ENCODE measurements at places on chromosomes 2 and 18. TPM values are rescaled to one million over a fixed set of nuclear protein-coding genes. Genes with fewer than 3 reads are reported as not detected.

GRCh38 chr2:214489702-214490101 is 78.8 kb downstream of the VWC2L start:
- no peak for DNase-seq
- H3K4me1 ChIP-seq, result no peaks in the 10 kb centered on the region
- H3K27ac ChIP-seq, result no peak overlapping the region
- no peaks in the 10 kb centered on the region for H3K27me3 ChIP-seq
- no peak overlapping the region for H3K4me3 ChIP-seq
- no peaks in the 10 kb centered on the region for H3K36me3 ChIP-seq

- peak; percentile 39 for DNase-seq
- no peak overlapping the region for H3K27ac ChIP-seq
- no peak overlapping the region for H3K4me3 ChIP-seq
Observed at GRCh38 chr2:10169581-10169980, 47.0 kb downstream of the RRM2 start.

DNA sequence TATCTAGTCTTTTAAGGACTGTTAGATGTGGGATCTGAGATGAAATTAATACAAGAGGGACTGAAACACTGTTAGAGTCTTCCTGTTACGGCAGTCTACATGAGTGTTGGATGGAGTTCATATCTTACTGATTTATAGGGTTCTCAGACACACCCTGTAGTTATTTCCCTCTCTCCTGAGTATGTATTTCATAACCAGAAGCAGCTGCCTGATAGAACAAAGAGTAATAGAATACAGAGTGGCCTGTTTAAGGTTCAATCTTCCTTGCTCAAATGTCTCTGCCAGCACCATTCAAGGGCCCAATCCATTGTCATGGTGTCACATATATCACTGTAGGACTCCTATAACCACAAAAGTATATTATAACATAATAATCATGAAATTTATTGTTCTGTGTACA is 1229.1 kb upstream of the ACVR2A start:
- H3K4me3 ChIP-seq, result no peak overlapping the region
- no peaks in the 10 kb centered on the region for H3K36me3 ChIP-seq
- H3K4me1 ChIP-seq, result no peaks in the 10 kb centered on the region

EGR4 gene
- total RNA-seq, result not detected

DNA sequence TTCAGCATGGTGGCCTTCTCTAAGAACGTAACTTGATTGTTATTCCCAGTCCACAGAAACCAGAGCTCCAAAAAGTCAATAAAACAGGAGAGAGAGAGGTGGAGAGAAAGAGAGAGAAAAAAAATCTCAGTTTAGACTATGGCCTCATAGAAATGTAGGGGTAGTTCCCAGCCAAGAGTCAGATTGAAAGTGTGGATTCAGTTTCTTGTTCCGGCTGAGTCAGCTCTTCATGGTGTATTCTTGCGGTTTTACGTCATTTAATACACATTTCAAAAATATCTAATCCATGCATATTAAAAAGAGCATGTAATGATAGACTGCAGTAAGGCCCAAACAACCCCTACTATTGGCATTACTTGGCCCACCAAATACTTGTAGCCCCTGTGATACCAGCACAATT is 303.9 kb downstream of the ETAA1 start:
- no peak overlapping the region for H3K27ac ChIP-seq
- no peaks in the 10 kb centered on the region for H3K27me3 ChIP-seq
- DNase-seq, result no peak
- H3K36me3 ChIP-seq, result no peaks in the 10 kb centered on the region

DNA sequence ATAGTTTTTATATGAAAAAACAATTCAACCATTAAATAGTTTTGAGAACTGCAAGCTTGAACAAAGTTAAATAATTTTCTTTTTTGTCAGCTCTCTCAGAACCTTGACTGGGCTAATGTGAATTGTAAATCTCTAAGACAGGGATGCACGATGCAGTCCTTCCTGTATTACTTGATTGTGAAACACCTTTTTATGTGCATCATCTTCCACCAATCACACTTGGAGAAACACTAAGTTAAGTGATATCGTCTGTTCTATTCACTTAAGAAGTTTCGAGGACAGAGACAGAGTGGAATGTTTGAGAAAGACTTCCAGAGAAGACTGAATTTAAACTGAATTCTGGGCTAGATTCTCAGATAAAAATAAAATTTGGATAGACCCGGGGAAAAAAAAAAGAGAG is 238.2 kb downstream of the MREG start:
- no peaks in the 10 kb centered on the region for H3K27me3 ChIP-seq
- no peak overlapping the region for H3K4me3 ChIP-seq
- DNase-seq, result no peak

DNA sequence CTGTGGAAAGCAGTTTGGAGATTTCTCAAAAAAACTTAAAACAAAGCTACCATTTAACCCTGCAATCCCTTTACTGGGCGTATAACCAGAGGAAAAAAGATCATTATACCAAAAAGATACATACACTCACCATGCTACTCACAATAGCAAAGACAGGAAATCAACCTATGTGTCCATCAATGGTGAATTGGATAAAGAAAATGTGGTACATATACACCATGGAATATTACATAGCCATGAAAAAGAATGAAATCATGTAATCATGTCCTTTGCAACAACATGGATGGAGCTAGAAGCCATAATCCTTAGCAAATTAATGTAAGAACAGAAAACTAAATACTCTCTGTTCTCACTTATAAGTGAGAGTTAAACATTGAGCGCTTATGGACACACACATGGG is 18.6 kb downstream of the ABCA12 start:
- no peak overlapping the region for H3K4me3 ChIP-seq
- no peak for DNase-seq
- no peak overlapping the region for H3K27ac ChIP-seq
- H3K36me3 ChIP-seq, result no peaks in the 10 kb centered on the region

- H3K27me3 ChIP-seq, result no peaks in the 10 kb centered on the region
- no peak for DNase-seq
- H3K4me1 ChIP-seq, result no peaks in the 10 kb centered on the region
Observed at GRCh38 chr2:84613082-84613481, 96.8 kb downstream of the DNAH6 start.

DNA sequence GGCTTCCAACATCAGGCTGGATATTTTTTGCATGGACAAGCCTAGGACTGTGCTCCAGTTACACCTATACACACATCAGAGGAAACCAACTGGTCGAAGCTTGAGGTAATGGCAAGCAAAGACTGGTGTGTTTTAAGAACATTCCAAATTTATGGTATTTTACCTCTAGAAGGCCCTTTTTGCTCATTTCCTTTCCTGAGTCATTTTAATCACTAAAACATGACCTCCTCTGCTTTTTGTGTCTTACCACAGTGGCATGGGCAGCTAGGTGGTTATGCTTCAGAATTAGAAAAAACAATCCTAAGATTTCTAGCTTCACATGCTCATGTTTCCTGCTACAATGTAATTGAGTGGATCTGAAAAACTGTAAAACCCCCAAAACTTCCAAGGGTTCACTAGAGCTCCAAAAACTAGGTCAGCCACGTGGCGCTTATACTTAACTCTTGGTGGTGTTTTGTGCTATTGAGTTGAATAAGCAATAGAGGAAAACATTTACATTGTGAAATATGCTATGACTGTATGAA is 30.6 kb upstream of the CHRNA1 start:
- H3K36me3 ChIP-seq, result peaks cover 3% of the 10 kb centered on the region
- peaks cover 7% of the 10 kb centered on the region for H3K4me1 ChIP-seq
- no peaks in the 10 kb centered on the region for H3K27me3 ChIP-seq
- H3K27ac ChIP-seq, result peak overlapping the region; percentile 16
- H3K4me3 ChIP-seq, result no peak overlapping the region

DNA sequence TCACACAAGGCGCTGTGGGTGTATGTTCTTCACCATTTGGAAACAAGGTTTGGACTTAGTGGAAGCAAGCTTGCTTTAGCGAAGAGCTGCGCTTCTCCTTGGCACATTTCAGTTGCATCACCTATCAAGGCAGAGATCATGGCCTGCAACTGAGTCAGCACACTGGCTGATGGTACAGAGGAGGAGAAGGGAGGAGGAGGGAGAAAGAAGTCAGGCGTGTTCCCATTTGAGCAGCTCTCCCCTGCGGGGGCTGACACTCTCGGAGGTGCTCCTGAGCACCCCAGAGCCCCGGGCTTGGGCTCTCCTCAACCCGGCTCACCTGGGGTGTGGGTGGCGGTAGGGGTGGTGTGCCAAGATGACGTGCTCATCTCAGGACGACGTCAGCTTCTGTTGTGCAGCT is 6.0 kb upstream of the SERPINB5 start:
- no peaks in the 10 kb centered on the region for H3K4me1 ChIP-seq
- no peak overlapping the region for H3K4me3 ChIP-seq
- no peaks in the 10 kb centered on the region for H3K27me3 ChIP-seq

DNA sequence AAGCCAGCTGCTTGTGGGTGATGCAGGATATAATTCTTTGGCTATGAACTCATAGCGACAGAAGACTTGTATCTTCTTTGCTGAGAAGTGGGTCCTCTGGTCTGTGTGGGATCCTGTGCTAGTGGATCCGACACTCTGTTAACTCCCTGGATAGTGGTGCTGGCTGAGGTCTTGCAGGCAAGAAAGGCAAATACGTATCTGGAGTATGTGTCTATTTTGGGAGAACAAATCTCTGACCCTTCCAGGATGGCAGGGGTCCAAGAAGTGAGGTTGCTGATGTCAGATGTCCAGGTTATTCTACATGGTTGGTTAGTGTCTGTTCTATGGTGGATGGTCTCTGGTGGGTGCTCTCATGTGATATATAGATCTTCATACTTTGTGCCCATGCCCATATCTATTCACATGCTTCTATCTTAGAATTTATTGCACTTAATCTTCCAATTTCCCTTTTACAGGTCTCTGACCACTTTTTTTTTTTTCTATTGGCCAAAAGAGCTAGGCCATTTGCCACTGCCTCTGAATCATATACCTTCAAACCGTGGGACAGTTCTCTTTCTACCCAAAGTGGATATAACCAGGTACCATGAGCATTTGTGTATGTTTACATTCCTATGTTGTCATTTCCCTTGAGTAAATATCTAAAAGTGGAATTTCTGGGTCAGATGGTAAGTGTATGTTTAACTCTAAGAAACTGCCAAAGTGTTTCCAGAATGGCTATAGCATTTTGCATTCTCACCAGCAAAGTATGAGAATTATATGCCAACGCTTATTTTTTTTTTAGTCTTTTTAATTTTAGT is 45.1 kb upstream of the RBMS1 start:
- no peak overlapping the region for H3K27ac ChIP-seq
- H3K4me3 ChIP-seq, result no peak overlapping the region
- H3K27me3 ChIP-seq, result no peaks in the 10 kb centered on the region
- H3K4me1 ChIP-seq, result no peaks in the 10 kb centered on the region
- no peaks in the 10 kb centered on the region for H3K36me3 ChIP-seq
- DNase-seq, result no peak

GRCh38 chr2:223460774-223461211 is 141.4 kb downstream of the SCG2 start:
- H3K27ac ChIP-seq, result peak overlapping the region; percentile 52
- no peaks in the 10 kb centered on the region for H3K27me3 ChIP-seq

DNA sequence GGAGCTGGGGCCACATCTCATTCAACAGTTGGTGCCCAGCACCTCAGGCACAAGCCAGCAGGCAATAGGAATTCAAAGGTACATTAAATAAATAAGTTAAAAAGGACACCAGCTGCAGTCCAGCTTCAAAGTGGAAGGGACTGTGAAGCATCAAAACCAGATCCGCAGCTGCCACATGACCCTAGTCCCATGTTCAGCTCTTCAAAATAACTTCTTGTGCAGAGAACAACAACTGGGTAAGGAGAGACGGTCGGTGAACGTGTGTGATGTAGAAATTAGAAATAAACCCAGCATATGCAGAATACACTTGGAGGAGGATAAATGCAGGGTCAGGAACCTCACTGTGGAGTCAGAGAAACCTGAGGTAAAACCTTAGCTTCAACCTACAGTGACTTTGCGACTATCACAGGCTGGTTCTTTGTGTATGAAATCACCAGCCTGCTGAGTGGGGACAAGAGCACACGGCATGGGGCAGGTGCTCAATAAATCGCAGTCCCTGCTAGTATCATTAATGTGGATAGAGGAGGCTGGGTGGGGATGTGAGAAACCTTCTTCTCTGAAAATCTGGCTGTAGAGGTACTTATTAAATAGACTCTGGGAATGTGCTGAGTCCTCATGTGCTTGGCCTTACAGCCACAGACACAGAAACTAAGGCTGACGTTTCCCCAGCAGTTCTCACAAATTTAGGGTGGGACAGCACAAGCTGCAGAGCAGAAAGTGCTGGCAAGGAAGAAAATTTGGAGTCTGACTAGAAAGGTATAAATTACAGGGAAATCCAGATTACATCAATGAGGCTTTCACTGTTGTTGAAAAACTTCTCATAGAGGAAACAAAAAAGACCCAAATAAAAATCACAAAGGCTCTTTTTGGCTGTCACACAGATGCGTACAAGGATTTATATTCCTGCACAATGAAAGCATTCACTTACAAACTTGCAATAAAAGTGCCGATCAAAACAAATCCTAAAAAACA is 20.7 kb downstream of the FBXO15 start:
- H3K36me3 ChIP-seq, result no peaks in the 10 kb centered on the region
- H3K27ac ChIP-seq, result no peak overlapping the region
- no peaks in the 10 kb centered on the region for H3K4me1 ChIP-seq
- no peak for DNase-seq
- H3K27me3 ChIP-seq, result peaks cover 3% of the 10 kb centered on the region

DNA sequence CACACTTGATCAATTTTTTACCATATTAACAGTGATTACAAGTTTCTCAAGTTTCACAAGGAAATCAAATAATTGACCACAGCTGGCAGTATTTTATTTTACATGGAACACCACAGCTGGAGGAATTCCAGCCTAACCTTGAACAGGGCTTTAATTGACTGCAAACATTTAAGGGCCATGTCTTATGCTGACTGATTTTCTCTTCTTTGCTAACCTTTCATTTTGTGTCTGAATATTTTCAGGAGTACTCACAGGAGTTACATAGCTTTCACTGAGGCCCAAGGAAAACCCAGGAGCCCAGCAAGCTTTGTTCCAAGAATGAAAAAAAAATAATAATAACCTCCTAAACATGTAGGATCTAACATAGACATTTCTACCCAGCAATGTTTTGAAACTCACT is 49.6 kb downstream of the FRZB start:
- no peak overlapping the region for H3K4me3 ChIP-seq
- H3K36me3 ChIP-seq, result no peaks in the 10 kb centered on the region
- no peaks in the 10 kb centered on the region for H3K27me3 ChIP-seq

ZNF396 gene
- 1.4 TPM for total RNA-seq

STAT1 gene
- 447 TPM for total RNA-seq

DNA sequence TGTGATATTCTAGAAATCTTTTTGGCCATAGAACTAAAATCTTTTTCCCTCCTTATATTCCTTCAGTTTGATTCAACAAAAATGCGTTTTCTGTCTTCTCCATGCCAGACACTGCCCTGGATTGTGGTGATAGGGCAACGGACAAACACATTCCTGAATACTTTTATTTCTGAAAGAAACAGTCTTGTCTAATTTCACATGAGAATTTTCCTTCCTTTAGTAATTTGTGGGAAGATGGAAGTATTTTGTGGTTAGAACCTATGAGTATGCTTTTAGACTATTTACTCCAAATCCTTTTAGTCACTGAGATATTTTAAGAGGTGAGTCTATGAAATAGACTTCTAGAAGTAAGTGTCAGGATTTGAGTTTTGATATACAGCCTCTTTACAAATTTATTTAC is 49.6 kb downstream of the COL5A2 start:
- no peaks in the 10 kb centered on the region for H3K27me3 ChIP-seq
- peak overlapping the region; percentile 97 for H3K27ac ChIP-seq
- peak; percentile 96 for DNase-seq
- H3K4me3 ChIP-seq, result no peak overlapping the region

- H3K36me3 ChIP-seq, result no peaks in the 10 kb centered on the region
- H3K27ac ChIP-seq, result no peak overlapping the region
- no peak for DNase-seq
- no peak overlapping the region for H3K4me3 ChIP-seq
- H3K4me1 ChIP-seq, result no peaks in the 10 kb centered on the region
Observed at GRCh38 chr2:204738721-204739120, 193.4 kb downstream of the PARD3B start.

BUB1 gene
- 8.0 TPM for total RNA-seq

ASB18 gene
- not detected for total RNA-seq

Measured in astrocyte (in vitro differentiated cells and primary cell).